ENCODE measurements at places on chromosomes 12 and 14.

- DNase-seq = no peak
These were observed 5.5 kb downstream of the PUS1 start for GRCh38 chr12:131934535-131934934.

DNA sequence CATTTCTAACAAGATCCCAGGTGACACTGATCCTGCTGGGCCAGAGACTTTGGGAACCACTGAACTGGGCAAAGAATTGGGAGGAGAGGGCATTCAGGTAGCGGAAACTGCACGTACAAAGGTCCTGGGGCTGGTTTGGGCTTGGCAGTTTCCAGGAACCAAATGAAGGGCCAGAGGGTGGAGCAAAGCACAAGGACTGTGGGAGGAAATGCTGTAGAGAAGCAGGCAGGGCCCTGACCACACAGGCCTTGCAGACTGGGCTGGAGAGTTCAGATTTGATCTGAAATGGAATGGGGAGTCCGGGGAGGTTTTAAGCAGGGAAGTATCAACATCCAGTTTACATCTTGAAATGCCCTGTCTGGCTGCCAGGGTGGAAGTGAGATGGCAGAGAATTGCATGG lies 195.1 kb downstream of the PHETA1 start:
- DNase-seq = no peak

DNA sequence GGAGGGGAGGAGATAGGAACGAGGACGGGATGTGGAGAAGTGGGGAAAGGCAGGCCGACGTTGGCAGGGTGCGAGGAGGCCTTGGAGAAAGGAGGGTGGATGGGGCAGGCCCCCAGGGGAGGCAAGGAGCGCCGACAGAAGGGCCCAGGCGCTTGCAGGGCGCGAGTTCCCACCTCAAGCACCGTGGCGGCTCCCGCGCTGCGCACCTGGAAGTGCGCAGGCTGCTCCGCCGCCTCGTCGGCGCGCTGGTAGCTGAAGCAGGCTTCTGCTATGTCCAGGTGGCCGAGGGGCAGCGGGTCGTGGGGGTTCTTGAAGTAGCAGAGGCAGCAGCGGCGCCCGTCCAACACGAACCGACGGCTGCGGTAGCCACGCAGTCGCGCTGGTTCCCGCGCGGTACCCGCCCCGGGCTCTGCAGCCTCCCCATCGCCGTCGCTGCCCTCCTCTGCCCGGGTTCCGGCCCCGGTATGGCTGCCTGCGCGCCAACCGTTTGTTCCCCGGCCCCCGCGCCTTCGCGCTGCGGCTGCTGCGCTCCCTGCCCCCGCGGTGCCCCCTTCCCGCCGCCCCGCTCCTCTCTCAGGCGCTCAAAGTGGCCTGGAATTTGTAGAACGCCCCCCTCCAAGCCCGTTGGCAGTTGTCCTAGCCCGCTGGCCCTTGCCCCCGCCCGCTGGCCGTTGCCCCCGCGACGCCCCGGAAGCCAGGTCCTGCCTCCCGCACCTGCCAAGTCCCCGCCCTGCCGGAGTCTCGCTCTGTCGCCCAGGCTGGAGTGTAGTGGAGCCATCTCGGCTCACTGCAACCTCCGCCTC lies 1.1 kb upstream of the ACTR6 start:
- DNase-seq = peak; percentile 56

DNA sequence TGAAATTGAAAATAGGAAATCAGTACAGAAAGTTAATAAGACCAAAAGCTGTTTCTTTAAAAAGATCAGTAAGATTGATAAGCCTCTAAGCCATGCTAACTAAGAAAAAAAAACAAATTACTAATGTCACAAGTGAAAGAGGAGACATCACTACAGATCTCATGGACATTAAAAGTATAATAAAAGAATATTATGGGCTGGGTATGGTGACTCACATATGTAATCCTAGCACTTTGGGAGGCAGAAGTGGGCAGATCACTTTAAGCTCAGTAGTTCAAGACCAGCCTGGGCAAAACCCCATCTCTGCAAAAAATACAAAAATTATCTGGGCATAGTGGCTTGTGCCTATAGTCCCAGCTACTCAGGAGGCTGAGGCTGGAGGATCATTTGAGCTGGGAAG lies 30.5 kb downstream of the B4GALNT3 start:
- no peak for DNase-seq

- no peak for DNase-seq
These were observed 59.8 kb upstream of the SLC38A2 start for GRCh38 chr12:46432325-46432724.

DNA sequence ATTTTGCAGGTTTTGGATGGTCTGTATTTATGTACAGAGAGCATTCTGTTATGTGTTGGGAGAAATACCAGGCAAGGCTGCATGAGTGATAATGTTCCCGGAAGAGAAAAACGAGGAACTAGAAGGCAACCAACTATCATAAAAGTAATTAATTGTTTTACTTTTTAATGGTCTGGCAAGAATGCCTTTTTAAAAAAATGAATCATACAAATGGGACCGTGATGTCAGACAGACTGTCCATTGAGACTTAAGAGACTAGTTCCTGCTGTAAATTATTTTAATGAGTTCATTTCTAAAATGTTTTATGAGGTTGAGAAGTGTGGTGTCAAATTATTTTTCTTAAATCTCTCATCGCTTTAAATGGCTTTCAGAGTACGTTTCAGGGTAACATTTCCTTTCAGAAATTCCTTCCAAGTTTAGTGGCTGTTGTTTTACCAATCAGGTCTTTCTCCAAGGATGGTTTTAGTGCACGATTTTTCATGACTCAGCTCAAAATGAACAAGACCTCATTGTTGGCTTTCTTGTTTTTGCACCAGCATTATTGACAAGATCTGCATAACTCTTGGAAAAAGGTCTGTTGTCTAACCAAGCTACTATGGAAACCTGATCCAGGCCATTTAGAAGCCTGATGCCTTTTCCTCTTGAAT lies 86.1 kb upstream of the ARHGAP5 start:
- no peak for DNase-seq

DNA sequence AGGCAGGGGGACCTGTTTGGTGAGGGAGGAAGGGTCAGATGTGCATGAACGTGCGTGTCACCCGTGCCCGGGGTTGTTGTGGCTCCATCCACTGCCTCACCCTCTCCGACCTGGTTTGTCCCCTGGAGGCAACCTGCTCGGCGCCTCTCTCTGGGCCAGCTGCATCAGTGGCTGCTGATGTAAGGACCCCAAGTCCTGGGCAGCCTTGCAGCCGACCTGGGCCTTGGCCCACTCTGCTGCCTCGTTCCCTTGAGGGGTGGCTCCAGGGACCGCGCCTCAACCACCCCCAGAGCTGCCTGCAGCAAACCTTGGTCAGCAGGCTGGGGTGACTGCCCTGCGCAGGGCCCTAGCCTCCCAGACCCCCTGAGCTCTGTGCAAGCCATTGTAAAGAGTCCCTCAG lies 351.7 kb downstream of the TMEM121 start:
- no peak for DNase-seq

DNA sequence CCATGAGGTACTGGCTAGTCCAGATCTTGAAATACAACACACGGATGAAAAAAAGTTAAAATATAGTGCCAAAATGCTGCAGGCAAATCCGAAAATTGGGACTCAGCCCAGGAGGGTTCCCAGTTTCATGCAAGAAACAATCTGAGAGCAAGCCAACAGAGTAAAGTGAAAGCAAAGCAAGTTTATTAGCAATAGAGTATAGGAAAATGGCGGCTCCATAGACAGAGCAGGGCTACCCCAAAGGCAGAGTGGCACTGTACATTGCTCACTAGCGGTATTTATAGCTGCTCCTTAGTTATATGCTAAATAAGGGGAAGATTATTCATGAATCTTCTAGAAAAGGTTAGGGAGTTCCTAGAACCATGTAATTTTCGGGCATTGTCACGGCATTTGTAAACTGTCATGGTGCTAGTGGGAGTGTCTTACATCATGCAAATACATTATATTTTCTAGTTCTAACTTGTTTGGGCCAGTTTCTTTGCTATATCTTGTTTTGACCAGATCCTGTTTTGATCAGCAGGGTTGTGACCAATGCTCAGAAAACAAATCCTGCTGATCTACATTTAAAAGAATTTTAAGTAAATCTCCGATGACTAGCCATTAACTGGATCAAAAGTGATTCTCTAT lies 29.1 kb downstream of the RECQL start:
- no peak for DNase-seq

- no peak for DNase-seq
These were observed 14.4 kb upstream of the ITPR2 start for GRCh38 chr12:26847431-26847830.

GRCh38 chr12:23596568-23596967 lies 352.9 kb downstream of the SOX5 start:
- DNase-seq = no peak

DNA sequence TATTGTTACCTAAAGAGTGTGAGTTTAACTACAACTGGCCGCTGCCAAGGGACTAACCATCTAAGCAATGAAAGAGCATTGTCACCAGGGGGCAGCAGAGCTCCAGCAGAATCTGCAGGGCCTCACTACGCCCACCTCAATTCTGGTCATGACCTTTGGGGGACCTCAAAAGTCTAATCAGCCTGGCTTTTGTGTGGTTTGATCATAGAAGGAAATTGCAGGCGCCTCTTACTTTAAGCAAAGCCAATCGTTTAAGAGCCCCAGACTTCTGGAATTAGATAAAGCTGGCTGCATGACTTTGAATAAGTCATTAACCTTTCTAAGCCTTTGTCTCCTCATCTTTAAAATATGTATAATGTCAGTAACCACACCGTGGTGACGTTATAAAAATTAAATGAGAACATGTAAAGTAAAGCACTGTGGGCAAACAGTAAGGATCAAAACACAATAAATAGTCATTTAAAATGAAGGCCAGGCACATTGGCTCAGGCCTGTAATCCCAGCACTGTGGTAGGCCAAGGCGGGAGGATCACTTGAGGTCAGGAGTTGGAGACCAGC lies 58.6 kb downstream of the TBX3 start:
- DNase-seq = no peak

- DNase-seq = no peak
These were observed 5.9 kb upstream of the GSC start for GRCh38 chr14:94775871-94776210.

- DNase-seq = no peak
These were observed 164.5 kb downstream of the MGAT4C start for GRCh38 chr12:86091681-86092080.

DNA sequence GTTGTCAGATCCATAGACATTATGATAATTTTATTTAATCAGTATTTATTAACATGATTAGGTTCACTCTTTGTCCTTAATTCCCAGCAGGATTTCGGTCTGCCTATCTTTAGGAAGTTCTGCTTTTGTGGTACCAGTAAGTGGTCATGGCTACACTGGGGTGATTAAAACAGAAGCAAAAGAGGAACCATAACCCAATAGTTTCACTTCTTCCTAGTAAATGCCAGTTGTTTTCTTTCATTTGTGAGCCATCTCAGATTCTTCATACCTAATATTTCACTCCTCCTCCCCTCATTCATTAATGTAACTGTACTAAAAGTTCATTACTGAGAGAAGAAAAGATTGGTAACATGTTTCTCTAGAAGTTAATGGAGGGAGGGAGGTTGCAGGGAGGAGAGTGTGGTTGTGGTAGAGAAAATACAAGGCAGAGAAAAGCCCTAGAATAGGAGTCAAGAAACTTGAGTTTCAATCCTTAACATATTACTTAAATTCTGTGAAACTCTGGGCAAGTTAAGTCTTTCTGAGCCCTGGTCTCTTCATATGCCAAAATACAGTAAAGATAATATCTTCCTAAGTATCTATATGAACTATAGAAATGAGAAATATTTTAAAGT lies 101.2 kb downstream of the PEBP1 start:
- DNase-seq = no peak

GRCh38 chr14:100711493-100711892 lies 15.2 kb upstream of the DLK1 start:
- DNase-seq = no peak

DNA sequence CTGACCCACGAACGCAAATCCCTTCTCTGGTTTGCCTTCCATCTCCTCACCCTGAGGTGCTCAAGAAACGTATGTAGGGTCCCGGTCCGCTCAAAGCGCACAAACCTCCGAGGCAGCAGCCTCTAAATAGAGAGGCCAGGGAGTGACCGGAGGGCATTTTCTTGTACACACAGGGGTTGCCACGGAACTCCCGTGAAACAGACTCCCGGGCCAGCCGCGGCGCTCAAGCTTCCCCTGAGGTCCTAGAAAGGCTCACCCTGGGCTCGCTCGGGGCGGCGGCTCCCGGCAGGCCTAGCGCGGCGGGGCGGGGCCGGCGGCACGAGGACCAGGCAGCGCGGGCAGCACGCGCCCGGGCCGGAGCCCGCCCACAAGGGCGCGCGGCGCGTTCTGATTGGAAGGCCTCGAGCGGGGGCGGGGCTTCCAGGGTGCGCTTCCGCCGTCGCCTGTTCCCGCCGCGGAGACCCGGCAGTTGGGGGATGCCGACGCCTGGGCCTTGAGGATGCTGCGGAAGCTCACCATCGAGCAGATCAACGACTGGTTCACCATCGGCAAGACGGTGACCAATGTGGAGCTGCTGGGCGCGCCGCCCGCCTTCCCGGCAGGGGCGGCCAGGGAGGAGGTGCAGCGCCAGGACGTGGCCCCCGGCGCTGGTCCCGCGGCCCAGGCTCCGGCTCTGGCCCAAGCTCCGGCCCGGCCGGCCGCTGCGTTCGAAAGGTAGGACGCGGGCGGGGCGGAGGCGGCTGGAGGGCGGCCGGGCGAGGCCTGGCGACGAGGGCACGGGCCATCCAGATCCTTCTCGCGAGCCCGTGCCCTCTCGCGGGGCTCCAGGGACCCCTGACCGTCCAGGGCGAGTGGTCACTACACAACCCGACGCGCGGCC lies at the start of gene TDRD9:
TDRD9 (plus strand) TSS at position 446 of the 880 bp plus-strand sequence; CDS start at position 500, 54 bp downstream.
- DNase-seq = no peak

GRCh38 chr12:55717011-55718007 lies 1.5 kb downstream of the BLOC1S1 start:
- no peak for DNase-seq
